T-cell (primary cell): ENCODE measurements at places on chromosomes 12 and 14. TPM values are rescaled to one million over a fixed set of nuclear protein-coding genes. Genes with fewer than 3 reads are reported as not detected.

Gene KRT83
- total RNA-seq = not detected

Gene HSPB8
- total RNA-seq = not detected

Gene DPY19L2
- total RNA-seq = 3.8 TPM

Gene TMEM52B
- total RNA-seq = not detected

Gene SLC25A47
- total RNA-seq = not detected

Gene DNAI7
- total RNA-seq = 0.30 TPM

Gene ADSS1
- total RNA-seq = 5.4 TPM

- DNase-seq = no peak
- H3K4me3 ChIP-seq = no peak overlapping the region
- no peaks in the 10 kb centered on the region for H3K27me3 ChIP-seq
Measured at GRCh38 chr14:69763761-69764510, 3.0 kb upstream of the SRSF5 start.

GRCh38 chr14:106883218-106883692, 1356.9 kb downstream of the TMEM121 start:
- no peaks in the 10 kb centered on the region for H3K27me3 ChIP-seq
- H3K36me3 ChIP-seq = no peaks in the 10 kb centered on the region
- no peak overlapping the region for H3K4me3 ChIP-seq
- peak; percentile 15 for DNase-seq
- H3K27ac ChIP-seq = no peak overlapping the region
- peaks cover 3% of the 10 kb centered on the region for H3K4me1 ChIP-seq

- no peaks in the 10 kb centered on the region for H3K27me3 ChIP-seq
- DNase-seq = no peak
- no peak overlapping the region for H3K27ac ChIP-seq
- no peak overlapping the region for H3K4me3 ChIP-seq
Measured at GRCh38 chr14:53534841-53535240, 381.7 kb upstream of the DDHD1 start.

- no peak overlapping the region for H3K4me3 ChIP-seq
- no peak overlapping the region for H3K27ac ChIP-seq
- no peak for DNase-seq
Measured at GRCh38 chr12:52126050-52126604, 46.6 kb downstream of the SMIM41 start.

GRCh38 chr12:98422359-98422758, 93.0 kb upstream of the TMPO start:
- H3K4me3 ChIP-seq = no peak overlapping the region
- H3K27me3 ChIP-seq = no peaks in the 10 kb centered on the region
- H3K36me3 ChIP-seq = no peaks in the 10 kb centered on the region
- no peak for DNase-seq

GRCh38 chr14:50085570-50086320, 30.6 kb downstream of the VCPKMT start:
- H3K4me1 ChIP-seq = peaks cover 83% of the 10 kb centered on the region
- DNase-seq = no peak
- no peaks in the 10 kb centered on the region for H3K36me3 ChIP-seq

GRCh38 chr12:32896432-32897280, at the start of gene PKP2:
Gene PKP2, minus strand, starts transcription at chr12:32896777. Its CDS starts 46 bp downstream, at chr12:32896731.
- peak; percentile 7 for DNase-seq
- peaks cover 13% of the 10 kb centered on the region for H3K4me1 ChIP-seq
- no peaks in the 10 kb centered on the region for H3K36me3 ChIP-seq
- H3K27me3 ChIP-seq = peaks cover 16% of the 10 kb centered on the region
- H3K4me3 ChIP-seq = peak within 1 kb of the TSS; percentile 75

DNA sequence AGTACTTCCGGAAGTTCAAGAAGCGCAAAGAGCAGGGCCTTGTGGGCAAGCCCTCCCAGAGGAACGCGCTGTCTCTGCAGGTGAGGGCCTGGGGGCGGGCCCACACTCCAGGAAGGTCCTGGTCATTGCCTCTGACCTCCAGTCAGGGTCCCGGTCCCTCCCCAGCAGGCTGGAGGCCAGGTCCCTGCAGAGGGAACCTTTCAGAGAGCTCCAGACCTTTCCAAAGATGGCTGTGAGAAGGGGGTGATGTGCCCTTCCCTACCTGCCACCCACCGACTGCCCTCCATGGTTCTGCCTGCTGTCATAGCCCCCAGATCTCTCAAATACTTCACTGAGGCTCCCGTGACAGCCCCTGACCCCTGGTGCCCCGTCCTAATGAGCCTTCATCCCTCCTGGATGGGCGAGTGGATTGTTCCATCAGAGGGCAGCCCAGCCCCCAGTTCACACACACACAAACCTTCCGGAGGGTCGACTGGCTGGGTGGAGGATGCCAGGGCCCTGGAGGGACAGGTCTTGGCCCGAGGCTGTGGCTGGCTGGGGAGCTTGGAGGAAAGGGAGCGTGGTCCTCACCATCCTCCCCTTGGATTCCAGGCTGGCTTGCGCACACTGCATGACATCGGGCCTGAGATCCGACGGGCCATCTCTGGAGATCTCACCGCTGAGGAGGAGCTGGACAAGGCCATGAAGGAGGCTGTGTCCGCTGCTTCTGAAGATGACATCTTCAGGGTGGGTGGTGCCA, 117.5 kb upstream of the FKBP4 start:
- no peaks in the 10 kb centered on the region for H3K4me1 ChIP-seq
- no peaks in the 10 kb centered on the region for H3K27me3 ChIP-seq
- H3K36me3 ChIP-seq = no peaks in the 10 kb centered on the region
- no peak overlapping the region for H3K27ac ChIP-seq
- H3K4me3 ChIP-seq = no peak overlapping the region
- no peak for DNase-seq

DNA sequence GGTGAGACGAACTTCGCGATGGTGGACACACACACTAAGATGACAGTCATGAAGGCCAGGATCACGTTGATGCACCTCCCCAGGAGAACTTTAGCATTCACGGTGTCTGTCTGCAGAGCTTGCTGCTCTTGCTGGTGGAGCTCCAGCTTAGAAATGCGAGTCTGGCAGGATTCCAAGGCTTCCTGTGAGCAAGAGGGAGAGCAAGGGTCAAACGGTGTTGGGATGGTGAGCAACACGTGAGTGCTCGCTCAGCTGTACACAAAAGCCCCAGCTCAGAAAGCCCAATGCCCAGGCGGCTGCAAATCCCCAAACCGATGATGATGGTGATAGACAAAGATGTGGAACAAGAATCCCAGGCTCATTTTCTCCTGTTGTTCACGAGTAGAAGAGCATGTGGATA, 78.8 kb downstream of the TMCC3 start:
- H3K36me3 ChIP-seq = no peaks in the 10 kb centered on the region
- H3K4me3 ChIP-seq = no peak overlapping the region
- no peak for DNase-seq
- no peaks in the 10 kb centered on the region for H3K4me1 ChIP-seq
- H3K27ac ChIP-seq = no peak overlapping the region

DNA sequence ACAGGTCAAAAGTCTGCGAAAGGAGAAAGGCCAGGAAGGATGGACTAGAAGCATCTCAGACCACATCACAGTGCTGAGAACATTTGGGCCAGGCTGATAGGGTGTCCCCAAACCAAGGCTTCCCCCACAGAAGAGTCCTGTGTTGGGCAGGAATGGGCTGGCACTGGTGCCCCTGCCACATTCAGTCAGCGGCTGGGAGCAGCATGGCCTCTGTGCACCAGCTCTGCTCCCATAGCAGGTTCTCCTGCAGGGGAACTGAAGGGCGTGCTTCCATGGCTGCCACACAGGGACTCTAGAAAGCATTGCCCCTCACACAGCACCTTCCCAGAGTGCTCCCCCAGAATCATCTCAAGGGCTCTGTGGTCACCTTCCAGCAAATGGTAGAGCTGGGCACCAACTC, 17.5 kb downstream of the EVL start:
- peak overlapping the region; percentile 60 for H3K27ac ChIP-seq
- peak overlapping the region; percentile 35 for H3K4me3 ChIP-seq
- H3K27me3 ChIP-seq = no peaks in the 10 kb centered on the region
- no peak for DNase-seq

GRCh38 chr12:105214670-105215375, 21.2 kb downstream of the APPL2 start:
- H3K36me3 ChIP-seq = peaks cover 70% of the 10 kb centered on the region
- H3K4me1 ChIP-seq = no peaks in the 10 kb centered on the region
- H3K27me3 ChIP-seq = no peaks in the 10 kb centered on the region
- no peak overlapping the region for H3K27ac ChIP-seq
- no peak for DNase-seq

DNA sequence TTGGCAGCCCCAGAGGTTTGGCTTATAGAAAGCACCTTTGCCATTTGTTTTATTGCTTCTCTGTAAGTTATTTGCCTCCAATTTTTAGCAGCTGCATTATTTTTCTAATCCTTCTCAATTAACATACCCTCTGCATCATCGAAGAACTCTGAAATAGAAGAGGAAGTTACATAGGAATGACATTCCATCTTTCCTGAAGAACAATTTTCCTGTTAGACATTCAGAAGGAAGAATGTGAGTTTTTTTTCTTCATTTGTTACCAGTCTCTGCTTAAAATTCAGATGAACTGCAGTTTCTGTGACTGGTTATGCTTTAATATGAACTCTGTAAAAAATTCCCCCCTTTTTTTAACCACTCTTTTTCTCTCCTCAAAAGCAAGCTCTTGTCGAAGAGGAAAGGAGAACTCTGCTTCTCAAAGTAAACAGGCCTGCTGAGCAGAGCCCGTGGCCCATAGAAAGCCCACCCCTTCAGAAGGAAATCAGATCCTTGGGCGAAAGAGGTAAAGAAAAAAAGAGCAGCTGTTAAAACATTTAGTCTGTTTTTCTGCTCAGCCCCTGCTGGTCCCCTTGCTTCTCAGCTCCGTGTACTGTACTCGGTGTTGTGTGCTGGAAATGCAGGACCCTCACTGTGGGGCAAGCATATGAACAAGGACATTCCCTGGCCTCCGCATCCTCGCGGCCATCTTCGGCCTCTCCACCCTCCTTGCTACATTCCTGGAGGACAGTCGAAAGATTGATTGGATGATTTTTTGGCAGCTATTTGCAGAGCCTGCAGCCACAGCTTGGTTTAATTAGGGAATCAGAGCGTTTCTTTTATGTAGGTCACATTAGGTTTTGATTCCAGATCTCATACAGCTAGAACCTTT, 164.4 kb upstream of the LRIG3 start:
- H3K4me1 ChIP-seq = no peaks in the 10 kb centered on the region
- H3K4me3 ChIP-seq = no peak overlapping the region
- H3K27ac ChIP-seq = no peak overlapping the region
- H3K36me3 ChIP-seq = no peaks in the 10 kb centered on the region
- H3K27me3 ChIP-seq = no peaks in the 10 kb centered on the region
- DNase-seq = no peak

DNA sequence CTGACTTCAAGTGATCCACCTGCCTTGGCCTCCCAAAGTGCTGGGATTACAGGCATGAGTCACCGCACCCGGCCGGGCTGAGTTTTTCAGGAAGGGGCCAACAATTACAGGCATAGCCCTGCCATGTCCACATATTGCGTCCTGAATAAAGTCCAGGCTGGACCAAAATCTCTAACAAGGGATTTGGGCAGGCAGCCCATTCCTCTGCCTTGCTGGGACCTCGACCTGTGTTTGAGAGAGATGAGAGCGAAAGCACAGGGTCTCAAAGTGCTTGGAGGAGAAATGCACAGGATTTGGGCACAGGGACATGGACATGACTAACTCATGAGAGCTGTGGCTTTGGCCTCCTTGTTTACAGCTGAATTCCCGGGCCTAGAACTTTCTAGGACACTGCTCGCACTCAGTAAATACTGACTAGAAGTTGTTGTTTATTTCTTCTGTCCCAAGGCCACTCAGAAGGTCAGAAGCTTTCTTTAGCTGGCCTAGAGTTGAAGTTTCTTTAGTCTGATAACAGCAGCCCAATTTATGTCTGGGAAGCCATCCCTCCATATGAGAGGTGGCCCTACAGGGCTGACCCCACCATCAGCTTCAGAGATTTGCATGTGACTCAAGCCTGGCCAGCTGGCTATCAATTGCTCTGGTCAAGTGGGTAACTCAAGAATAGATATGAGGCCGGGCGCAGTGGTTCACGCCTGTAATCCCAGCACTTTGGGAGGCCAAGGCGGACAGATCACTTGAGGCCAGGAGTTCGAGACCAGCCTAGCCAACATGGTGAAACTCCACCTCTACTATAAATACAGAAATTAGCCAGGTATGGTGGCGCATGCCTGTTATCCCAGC, 11.7 kb downstream of the CAMKK2 start:
- no peaks in the 10 kb centered on the region for H3K4me1 ChIP-seq
- no peak for DNase-seq
- H3K27me3 ChIP-seq = no peaks in the 10 kb centered on the region
- no peak overlapping the region for H3K27ac ChIP-seq
- H3K36me3 ChIP-seq = peaks cover 2% of the 10 kb centered on the region
- H3K4me3 ChIP-seq = no peak overlapping the region

DNA sequence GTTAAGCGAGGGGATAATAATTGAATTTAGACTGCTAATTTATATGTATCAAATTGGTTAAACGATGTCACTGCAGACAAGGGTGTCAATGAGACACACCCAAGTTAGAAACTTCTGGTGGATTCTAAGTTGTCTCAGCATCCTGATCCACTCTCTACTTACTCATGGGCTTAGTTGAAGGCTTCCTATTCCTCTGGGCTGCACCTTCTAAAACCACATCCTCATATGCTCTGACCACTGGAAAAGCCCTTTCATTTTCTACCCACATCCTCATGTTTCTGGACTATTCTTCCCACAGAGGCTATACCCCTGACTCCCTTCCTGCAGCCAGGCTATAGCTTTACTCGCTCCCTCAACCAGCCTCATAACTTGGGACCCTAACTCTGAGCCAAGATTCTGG, 493.8 kb downstream of the VRK1 start:
- no peak for DNase-seq
- H3K36me3 ChIP-seq = no peaks in the 10 kb centered on the region
- H3K27me3 ChIP-seq = no peaks in the 10 kb centered on the region
- no peak overlapping the region for H3K4me3 ChIP-seq
- H3K27ac ChIP-seq = no peak overlapping the region
- no peaks in the 10 kb centered on the region for H3K4me1 ChIP-seq

DNA sequence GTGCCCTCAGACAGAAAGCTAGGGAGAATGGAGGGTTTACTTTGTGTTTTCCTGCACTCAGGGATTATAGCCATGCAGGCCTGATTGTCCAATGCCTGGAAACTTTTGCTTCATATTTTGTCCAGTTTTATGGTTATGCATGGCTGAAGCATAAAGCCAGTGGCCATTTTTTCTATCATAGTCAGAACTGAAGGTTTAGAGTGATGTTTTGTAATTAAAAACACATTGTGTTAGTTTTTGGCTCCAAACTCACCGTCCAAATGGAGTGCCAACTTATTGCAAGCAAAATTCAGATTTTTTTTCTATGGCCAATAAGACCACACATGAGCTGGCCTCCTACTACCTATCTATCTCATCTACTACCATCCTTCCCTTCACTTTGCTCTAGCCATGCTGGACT, 40.2 kb upstream of the ATP2B1 start:
- no peak overlapping the region for H3K4me3 ChIP-seq
- no peaks in the 10 kb centered on the region for H3K36me3 ChIP-seq
- no peak for DNase-seq
- no peaks in the 10 kb centered on the region for H3K4me1 ChIP-seq
- H3K27me3 ChIP-seq = no peaks in the 10 kb centered on the region

GRCh38 chr14:76936483-76936882, 92.0 kb downstream of the IRF2BPL start:
- H3K4me3 ChIP-seq = no peak overlapping the region
- H3K36me3 ChIP-seq = no peaks in the 10 kb centered on the region
- H3K27me3 ChIP-seq = peaks cover 2% of the 10 kb centered on the region
- no peak for DNase-seq
